Mesendoderm (in vitro differentiated cells): ENCODE measurements at places on chromosomes 7 and 10.

DNA sequence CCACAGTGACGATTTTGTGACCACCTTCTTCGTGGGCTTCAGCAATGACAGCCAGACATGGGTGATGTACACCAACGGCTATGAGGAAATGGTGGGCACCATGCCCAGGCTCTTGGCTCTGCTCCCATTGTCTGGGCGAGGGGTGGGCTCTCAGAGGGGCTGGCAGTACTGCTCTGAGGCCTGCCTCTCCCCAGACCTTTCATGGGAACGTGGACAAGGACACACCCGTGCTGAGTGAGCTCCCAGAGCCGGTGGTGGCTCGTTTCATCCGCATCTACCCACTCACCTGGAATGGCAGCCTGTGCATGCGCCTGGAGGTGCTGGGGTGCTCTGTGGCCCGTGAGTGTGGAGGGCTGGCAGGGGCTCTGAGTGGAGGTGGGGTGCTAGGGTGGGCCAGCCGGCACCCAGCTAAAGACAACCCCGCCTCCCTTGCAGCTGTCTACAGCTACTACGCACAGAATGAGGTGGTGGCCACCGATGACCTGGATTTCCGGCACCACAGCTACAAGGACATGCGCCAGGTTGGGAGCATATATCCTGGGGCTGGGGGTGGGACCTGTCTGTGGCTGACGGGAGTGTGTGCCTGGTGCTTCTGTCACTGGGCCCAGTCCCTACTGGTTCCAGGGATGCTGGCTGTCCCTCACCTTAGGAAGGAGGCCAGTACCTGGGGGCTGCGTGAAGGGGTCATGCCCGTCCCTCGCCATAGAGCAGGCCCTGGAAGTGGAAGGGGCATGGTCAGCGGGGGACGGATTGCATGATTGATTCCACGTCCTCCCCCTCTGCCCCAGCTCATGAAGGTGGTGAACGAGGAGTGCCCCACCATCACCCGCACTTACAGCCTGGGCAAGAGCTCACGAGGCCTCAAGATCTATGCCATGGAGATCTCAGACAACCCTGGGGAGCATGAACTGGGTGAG is 6.8 kb downstream of the AEBP1 start:
- no peak for DNase-seq

DNA sequence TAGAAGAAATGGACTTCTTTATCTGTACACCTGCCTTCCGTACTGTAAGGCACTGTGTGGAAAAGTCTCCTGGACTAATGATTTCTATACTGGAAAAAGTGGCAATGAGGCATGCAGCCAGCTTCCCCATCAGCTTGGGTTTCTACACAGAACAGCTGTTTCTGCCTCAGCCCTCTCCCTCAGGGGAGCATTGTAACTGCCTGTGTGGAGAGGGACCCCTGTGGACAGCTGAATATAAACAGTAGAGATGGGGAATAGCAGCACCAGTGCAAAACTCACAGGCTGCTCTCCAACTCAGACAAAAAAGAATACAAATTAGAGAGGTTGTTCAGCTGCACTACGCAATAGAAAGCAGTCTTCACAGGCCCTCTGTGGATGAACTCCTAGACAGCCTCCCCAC is 451.3 kb upstream of the MBL2 start:
- DNase-seq = peak; percentile 53

DNA sequence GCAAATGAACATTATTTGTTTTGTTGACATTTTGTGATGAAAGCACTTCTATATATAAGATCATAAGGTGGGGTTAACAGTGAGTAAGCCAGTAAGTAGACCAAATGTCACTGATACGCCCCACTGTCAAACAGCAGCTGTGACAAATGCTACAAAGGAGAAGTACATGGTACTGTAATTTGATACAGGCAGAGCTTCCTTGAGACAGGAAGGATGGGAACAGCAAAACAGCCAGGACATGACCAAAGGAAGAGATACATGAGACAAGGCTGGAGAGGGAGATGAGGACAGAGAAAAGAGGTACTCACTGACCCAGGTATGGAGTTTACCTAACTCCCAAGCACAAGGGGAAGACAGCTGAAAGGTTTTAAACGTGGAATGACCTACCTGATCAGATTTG is 127.0 kb downstream of the SRPK2 start:
- peak; percentile 46 for DNase-seq

GRCh38 chr7:159105832-159106811 is 38.5 kb downstream of the VIPR2 start:
- DNase-seq = peak; percentile 89

- no peak for DNase-seq
These were observed 113.8 kb downstream of the MARCHF5 start for GRCh38 chr10:92404612-92405418.

DNA sequence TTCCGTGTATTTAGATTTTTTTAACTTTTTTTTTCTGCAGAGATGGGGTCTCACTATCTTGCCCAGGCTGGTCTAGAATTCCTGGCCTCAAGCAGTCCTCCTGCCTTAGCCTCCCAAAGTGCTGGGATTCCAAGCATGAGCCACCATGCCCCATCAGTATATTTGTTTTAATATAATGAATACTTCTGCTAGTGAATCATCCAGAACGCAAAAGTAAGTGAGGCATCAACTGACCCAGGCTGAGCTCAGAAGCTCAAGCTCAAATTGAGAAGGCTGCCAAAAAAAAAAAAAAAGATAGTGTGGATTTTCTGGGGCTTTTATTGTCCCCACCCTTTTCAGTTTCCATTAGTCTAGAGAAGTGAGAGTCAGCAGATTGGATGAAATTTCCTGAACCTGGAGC is 39.0 kb upstream of the TECTB start:
- DNase-seq = no peak

DNA sequence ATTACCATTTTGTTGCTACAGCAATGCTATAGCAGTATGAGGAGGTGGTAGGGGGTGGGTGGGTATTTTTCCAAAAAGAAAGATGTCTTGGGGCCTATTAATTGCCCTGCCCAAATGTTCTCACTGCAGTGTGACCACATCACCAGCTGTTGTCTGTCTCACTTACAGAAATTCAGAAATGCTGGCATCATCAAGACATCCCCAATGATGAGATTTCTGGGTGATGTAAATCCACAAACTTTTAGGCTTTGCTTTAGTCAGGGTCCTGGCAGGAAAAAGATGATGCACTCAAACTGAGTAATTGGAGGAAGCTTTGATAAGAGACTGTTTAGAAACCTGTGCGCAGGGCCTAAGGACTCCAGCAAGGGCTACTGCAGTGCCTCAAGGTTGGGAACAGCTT is 56.2 kb upstream of the OPN4 start:
- DNase-seq = no peak

- no peak for DNase-seq
These were observed 72.7 kb downstream of the GPR85 start for GRCh38 chr7:113013761-113014449.

DNA sequence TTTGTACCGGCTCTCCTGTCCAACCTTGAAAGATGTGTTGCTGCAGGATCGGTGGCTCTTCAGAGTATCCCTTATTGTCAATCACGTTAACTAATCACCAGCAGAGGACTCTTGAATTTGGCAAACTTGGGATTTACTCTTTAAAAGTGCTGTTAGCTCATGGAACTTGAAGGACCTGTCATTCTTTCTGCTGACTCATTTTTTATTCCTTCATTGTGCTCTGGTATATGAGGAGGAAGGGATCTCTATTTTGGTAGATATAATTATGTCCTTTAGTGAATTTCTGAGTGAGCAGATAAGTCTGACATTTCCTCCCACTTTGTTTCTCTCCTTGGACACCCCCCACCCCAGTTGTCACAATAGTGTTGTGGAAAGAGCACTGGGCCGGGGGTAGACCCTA is 175.1 kb upstream of the HDAC9 start:
- no peak for DNase-seq

DNA sequence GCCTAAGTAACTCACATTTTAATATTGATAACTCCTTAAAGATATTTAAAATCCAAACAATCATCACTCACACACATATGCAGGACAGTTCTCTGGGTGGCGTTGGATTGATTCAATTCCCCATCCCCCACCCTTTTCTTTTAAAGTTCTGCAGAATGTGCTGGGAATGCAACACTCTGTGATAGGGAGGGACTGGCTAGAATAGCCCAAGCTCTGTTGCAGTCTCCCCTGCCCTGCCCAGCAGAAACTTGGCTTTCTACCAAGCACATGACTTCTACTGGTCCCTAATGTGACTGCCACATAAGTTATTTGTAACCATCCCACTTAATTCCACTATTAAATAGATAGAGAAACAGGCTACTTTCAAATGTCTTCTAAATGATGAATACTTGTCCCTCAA is 55.2 kb downstream of the TWIST1 start:
- peak; percentile 33 for DNase-seq

DNA sequence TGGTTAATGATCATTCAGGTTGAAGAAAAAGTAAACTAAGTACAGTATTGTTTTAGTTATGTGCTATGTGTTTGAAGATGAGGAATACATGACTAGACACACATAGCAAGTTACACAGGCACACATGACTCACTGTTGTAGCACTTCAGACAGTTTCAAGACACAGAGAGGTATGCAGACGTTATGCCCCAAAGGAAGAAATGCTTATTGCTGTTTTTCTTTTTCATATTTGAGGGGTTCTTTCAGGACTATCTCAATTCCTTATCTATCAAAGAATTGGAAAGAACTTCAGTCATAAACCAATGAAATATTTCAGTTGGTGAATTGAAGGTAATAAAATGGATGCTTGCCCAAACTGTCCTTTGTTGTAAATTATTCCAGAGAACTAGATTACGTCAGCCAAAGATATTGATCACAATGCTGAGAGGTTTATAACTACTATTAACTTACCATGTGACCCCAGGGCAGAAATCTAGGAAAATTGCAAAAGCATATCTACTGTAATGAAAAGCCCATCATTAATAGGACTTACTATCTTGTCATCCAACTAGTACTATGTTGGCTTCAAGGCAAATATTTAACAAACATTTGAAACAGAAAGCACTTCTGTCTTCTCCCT is 61.2 kb upstream of the CAPZA2 start:
- no peak for DNase-seq

- DNase-seq = peak; percentile 7
These were observed 26.4 kb downstream of the SLC35B4 start for GRCh38 chr7:134290286-134290685.

DNA sequence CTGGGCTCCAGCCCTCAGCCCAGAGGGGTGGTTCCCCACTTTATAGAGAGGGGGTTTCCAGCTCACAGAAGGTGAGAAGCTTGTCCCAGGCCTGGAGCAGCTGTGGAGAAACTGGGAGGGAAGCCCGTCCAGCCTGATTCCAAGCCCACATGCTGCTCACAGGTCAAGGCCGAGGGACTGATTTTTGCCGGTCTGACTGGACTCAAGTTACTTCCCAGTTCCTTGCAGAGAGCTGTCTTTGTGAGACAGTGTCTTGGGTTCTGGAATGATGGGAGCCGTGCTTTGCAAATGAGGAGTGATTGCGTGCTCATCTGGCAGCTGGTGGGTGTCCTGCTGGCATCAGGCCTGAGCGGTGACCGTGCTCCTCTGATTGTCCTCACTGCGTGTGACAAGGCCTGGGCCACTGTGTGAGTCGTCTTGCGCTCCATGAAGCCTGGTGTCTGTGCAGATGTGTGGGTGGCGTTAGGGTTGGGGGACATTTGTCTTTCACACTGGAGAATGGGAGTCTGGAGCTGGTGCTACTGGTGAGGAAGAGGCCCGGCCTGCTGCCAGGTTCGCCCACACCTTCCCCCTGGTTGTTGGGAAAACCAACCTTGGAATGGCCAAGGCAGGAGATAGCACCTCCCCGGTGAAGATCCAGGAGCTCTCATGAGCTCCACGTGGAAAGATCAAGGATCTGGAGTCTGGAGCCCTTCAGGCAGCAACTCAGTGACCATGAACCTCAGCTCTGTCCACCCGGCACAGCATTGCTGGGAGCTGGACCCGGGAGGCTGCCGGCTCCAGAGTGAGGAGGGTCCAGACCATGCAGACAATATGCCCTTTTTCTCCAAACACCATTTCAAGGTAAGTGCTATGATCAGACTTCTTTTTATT is 129.6 kb downstream of the SMURF1 start:
- no peak for DNase-seq
